ENCODE measurements at places on chromosomes 2 and 18.
A peak's percentile ranks its signal among the peaks of the same experiment; 100 is the strongest.

- DNase-seq: no peak
These were observed 408.9 kb downstream of the RIT2 start for GRCh38 chr18:42706618-42707017.

GRCh38 chr2:98815795-98816194 is 84.9 kb upstream of the MGAT4A start:
- no peak for DNase-seq

GRCh38 chr2:43186679-43187374 is 39.6 kb downstream of the ZFP36L2 start:
- no peak for DNase-seq

DNA sequence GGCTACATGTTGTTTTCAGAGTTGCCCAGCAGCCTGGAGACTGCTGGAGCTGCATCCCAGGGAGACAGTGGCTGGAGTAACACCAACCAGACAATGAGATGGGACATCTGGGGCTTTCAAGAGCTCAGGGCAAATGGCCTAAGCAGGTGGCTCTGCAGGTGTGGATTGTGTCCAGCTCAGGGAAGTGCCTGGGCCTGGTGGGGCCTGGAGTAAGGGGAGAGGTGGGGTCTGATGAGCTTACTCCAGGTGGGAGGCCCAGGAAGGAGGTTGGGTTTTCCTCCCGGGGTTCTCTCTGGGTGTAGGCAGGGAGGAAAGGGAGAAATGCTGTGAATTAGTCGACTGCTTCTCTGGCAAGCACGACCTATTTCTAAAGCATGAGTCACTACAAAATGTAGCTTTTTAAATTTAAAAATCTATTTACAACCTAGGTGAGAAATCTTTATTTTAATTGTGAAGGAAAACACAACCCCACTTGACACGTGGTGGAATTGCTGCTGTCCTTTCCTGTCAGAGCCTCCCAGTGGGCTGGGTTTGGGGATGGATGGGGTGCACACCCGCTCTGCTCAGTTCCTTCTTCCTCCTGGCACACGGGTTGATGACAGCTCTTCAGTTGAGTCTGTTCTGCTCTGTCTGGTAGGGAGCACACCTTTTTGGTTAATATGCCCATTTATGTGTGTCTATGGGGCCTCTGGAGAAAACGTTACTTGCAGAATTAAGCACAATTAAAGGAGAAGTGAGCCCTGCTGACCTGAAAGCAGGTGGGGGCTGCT is 81.6 kb downstream of the SH3RF3 start:
- no peak for DNase-seq

DNA sequence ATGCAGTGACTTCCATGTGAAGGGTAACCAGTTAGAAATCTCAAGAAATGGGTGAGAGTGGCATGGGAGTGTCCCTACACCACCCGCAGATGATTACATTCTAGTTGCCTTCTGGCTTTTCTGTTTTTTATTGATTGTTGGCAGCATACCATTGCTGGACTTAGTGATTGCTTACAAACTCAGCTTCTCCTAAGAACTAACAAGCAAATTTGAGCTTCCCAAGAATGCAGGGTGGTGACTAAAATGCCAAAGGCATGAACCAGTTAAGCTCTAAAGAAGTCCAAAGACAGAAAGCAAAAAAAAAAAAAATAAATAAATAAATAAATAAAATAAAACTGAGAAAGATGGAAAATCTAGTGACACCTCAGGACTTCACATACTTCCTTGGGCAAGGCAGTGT is 245.5 kb upstream of the PARD3B start:
- no peak for DNase-seq

DNA sequence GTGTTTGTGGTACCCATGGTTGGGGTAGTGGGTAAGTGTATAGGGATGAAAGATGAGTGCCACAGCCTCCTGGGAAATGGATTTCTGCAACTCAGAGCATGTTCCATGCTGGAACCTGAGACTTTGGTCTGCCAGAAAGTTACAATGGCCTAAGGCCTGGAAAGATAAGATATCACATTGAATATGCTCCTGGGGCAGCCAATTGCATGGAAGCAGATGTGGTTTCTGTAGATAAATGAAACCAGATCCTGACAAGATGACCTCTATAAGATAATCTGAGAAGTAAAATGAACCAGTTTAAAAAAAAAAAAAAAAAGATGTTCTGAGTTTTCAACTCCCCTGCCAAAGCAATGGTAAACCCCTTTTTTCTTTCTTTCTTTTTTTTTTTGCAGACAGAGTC is 91.4 kb upstream of the NCK2 start:
- no peak for DNase-seq

DNA sequence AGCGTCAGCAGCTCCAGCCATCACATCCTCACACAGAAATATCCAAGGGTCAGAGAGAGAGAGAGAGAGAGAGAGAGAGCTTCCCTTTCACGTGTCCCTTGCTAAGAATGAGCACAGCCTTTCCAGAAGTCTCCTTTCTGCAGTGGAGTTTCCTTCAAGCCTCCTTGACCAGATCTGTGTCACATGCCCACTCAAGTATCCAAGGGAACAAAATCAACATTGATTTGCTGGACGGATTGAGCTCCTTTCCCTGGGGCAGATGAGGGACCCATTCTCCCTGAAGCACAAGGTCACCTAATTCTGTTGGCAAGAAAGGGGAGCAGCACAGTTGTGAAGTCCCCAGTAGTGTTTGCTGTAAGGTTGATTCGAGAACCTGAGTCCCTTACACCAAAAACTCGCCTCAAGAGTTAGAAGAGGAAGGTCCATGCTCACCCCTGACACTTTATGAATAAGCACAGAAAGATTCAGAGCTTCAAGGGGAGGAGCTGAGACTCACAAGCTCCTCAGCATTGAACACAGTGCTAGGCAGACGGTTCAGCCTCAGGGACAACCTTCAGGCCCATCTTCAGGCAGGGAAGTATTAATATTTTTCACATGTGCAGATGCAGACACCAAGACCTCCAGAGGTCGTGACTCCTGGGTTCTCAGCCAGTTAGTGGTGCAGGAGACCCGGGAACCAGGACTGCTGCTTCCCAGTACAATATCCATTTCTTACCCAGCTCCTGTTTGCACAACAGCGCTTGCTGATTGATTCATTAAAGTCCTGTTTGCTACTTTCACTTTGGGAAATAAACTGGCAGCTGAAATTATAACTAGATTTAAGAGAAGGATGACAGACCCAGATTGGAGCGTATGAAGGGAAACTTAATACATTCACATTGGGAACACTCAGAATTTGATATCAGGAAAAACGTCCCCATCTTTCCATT is 38.2 kb upstream of the MARCO start:
- DNase-seq: no peak

DNA sequence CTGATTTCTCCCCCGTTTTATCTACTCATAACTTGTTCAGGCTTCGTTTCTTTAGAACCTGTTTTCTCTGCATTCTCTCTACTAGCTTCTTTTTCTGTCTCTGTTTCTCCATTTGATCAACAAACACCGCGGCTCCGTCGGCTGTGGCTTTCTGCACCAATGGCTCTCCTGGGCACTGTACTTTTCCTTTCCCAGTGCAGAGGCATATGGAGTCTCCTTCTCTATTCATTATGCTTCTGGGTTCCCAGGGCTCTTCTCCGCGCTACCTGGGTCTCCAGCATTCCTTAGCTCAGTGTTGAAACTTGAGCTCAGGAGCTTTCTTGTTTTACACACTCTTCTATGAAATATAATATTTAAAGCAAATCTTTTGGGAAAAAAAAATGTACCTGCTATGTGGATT is 196.6 kb upstream of the SOX11 start:
- no peak for DNase-seq

DNA sequence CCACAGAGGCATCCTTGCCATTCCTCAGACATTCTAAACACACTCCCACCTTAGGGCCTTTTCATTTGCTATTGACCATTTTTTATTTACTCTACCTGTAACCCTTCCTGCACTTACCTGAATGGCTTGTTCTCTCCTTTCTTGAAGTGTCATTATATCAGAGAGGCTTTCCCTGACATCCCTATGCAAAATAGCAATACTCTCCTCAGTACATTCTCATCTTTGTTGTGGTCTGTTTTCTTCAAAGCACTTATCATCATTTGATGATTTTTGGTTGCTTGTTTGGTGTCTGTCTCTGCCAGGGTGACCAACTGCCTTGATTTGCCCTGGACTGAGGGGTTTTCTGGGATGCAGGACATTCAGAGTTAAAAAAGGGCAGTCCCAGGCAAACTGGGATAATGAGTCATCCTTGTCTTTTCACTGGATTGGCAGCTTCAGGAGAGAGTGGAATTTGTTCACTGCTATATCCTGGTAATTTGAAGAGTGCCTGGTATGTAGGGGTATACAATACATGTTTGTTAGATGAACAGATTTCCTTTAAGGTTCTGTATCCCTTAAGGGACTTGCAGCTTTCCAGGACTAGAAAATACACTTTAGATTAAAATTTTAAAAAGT is 102.4 kb downstream of the BABAM2 start:
- no peak for DNase-seq

DNA sequence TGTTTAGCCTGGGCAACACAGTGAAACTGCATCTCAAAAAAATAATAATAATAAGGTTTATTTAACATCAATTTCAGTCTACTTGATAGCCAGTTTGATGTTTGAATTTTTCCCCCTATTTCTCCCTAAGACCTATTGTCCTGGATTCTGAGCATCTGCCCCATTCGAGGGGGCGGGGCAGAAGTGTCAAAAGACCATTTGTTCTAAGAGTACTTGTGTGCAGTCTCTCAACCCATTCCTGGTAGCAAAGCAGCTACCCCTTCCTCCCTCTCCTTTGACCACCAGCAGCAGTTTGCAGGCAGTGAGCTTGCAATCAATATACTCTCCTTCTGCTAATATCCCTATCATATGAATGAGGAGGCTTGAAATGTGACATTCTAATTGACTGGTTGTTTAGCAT is 71.9 kb downstream of the VWC2L start:
- no peak for DNase-seq

- no peak for DNase-seq
These were observed 144.7 kb downstream of the SLC4A3 start for GRCh38 chr2:219772103-219772635.

- DNase-seq: no peak
These were observed 726.3 kb downstream of the TSN start for GRCh38 chr2:122481717-122482116.

DNA sequence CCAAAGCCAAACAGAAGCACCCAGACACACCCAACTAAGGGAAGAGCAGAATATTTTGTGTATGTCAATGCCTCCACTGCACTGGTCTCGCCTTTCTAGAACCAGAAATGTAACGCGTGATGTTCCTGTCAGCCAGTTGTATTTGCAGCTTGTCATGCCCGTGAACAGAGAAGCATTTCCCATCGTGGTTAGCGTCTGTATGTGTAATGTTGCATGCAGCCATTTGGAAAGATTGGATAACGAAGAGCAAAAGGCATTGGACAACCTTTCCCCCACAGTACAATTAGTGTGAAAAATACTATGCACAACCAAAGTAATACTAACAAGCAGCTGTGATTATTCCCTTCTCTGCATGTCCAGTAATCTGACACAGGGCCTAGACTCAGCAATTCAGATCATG is 140.5 kb downstream of the TMEM163 start:
- no peak for DNase-seq

DNA sequence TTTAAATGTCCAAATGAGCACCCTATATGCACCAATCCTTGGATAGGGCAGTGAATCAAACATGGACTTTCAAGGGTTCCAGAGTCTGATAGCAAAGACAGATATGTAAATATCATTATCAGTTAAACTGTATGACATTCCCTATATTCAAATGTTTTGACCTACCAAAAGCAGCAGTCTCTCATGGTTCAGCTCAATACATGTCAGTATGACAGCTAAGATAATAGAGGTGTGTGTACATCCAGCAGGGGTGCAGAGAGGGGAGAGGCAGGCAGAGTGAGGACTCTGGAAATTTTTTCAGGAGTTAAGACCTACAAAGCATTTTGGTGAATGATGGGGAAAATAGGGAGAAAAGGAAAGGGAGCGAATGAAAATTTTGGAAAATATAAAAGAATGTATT is 106.3 kb downstream of the MYO3B start:
- DNase-seq: no peak

DNA sequence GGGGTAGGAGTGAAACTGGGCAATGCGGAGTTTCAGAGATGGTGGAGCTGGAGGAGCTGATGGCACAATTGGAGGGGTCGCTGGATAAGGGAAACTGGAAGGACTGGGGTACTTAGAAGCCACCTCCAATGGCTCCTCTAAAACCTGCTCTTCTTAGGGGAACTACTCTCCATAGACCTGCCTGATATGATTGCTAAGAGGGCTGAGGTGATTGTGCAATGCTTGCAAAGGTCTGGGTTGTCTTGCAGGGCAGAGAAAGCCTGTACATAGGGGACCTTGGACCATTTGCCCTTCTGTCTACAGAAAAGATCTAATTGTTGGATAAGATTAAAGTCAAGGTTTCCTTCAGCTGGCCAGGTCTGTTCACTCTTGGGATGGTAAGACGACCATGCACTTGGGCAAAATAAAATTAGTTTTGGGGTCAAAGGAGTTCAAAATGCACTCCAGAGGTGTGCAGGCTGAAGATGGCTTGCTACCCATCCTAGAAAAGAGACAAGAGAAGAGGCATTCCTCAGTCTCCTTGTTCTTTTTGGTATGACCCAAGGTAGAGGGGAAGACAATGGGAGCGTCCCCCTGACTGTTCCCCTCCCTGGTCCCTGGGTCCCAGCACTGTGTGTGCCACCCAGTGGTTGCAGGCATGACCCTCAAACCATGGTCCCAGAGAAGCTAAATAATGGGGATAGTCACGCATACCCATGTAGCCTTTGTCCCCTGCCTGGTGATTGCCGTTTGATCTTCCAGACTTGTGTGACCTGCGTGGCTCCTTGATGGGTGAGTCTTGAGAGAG is 41.1 kb downstream of the STK17B start:
- no peak for DNase-seq

DNA sequence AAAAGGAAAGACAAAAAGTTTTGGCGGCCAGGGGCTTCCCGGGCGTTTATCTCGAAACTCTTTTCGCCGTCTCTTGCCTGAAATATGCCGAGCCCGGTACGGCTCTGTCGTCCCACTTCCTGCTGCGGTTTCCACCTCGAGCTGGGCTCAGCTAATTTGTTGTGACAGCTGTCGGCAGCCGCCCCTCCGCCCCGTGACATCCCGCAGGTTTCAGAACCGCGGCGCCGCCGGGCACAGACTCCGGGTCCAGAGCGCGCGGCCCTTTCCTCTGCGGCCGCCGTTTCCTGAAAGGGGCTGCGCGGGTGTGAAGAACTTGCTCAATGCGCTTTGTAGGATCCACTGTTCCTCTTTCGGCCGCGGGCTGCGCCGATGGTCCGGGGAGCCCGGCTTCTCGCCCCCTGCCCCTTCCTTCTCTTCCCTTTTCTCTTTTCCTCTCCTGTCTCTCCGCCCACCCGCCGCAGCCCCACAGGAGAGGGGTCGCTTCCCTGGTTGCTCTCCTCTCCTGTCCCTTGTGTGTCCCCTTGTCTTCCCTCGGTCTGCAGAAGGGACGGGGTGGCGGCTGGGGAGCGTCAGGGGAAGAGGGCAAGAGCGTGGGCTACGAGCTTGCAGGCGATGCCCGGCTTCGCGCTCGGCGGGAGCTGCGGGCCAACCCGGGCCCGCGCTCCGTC is 648 bp downstream of the ARID5A start:
- peak; percentile 83 for DNase-seq
